ENCODE measurements at places on chromosomes 11 and 22. TPM values are rescaled to one million over a fixed set of nuclear protein-coding genes. Genes with fewer than 3 reads are reported as not detected.

The C22orf23 gene
- not detected for total RNA-seq

The CLP1 gene
- total RNA-seq: 15.8 TPM

The WT1 gene
- not detected for total RNA-seq

The IL17REL gene
- not detected for total RNA-seq

The OR5AS1 gene
- not detected for total RNA-seq

The SHISAL1 gene
- not detected for total RNA-seq

The OSBP2 gene
- total RNA-seq: 1.0 TPM

The MYEOV gene
- not detected for total RNA-seq

The TXNRD2 gene
- 16.7 TPM for total RNA-seq

The PAMR1 gene
- not detected for total RNA-seq

The GRIA4 gene
- not detected for total RNA-seq

The RAB39A gene
- not detected for total RNA-seq

The OR2AG2 gene
- total RNA-seq: not detected

The MAJIN gene
- total RNA-seq: 0.20 TPM

The ARHGAP42 gene
- total RNA-seq: 0.40 TPM

The BIK gene
- total RNA-seq: 2.3 TPM

The FAM111B gene
- 58.9 TPM for total RNA-seq

The TCN1 gene
- total RNA-seq: not detected
